ENCODE measurements at places on chromosomes 1 and 21. TPM values are rescaled to one million over a fixed set of nuclear protein-coding genes. Genes with fewer than 3 reads are reported as not detected.

Gene GPATCH2
- 9.1 TPM for total RNA-seq

Gene TRNP1
- 210 TPM for total RNA-seq

Gene TSPAN1
- 3.4 TPM for total RNA-seq

Gene DDAH1
- total RNA-seq: 6.8 TPM

Gene ECM1
- 2.1 TPM for total RNA-seq

Gene OR2L8
- not detected for total RNA-seq
